Activated naive CD4-positive, alpha-beta T cell treated with anti-CD3 and anti-CD28 coated beads, Interleukin-2, amount 10 ng/mL, durations not matched to agents 7 days and 5 days (primary cell): ENCODE measurements at places on chromosomes 2 and 18.

- no peak for DNase-seq
- H3K27ac ChIP-seq, result no peak overlapping the region
- H3K36me3 ChIP-seq, result no peaks in the 10 kb centered on the region
- no peaks in the 10 kb centered on the region for H3K4me1 ChIP-seq
- peaks cover 4% of the 10 kb centered on the region for H3K27me3 ChIP-seq
- H3K4me3 ChIP-seq, result no peak overlapping the region
Measured at GRCh38 chr18:55605733-55606338, 17.8 kb upstream of the TCF4 start.

- no peaks in the 10 kb centered on the region for H3K27me3 ChIP-seq
- H3K4me1 ChIP-seq, result no peaks in the 10 kb centered on the region
- H3K36me3 ChIP-seq, result no peaks in the 10 kb centered on the region
- no peak for DNase-seq
- no peak overlapping the region for H3K27ac ChIP-seq
- H3K4me3 ChIP-seq, result no peak overlapping the region
Measured at GRCh38 chr18:28657961-28658360, 481.0 kb upstream of the CDH2 start.

DNA sequence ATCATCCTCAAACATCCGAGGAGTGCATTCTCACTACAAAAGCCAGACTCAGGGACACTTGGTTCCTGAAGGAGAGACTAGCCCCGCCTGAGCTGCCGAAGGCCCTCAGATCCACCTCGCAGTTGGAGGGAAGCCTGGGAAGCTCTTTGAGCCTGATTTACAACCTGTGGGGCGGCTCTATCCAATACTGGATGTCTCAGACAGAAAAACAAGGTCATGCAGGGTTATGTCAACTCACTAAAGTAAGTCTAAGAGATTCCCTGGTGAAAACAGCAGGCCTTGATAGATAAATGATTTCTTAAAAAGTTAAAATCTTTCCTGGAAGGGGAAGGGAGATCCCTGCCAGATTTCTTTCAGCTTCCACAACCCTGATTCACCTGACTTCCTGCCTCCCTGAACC is 284.3 kb downstream of the CYP26B1 start:
- no peaks in the 10 kb centered on the region for H3K36me3 ChIP-seq
- DNase-seq, result no peak
- no peak overlapping the region for H3K27ac ChIP-seq

GRCh38 chr2:212669761-212670160 is 131.2 kb upstream of the ERBB4 start:
- H3K4me1 ChIP-seq, result no peaks in the 10 kb centered on the region
- H3K36me3 ChIP-seq, result no peaks in the 10 kb centered on the region
- no peak for DNase-seq
- no peak overlapping the region for H3K27ac ChIP-seq
- no peak overlapping the region for H3K4me3 ChIP-seq
- no peaks in the 10 kb centered on the region for H3K27me3 ChIP-seq

GRCh38 chr2:75284345-75284744 is 85.0 kb upstream of the TACR1 start:
- no peak overlapping the region for H3K27ac ChIP-seq
- H3K27me3 ChIP-seq, result no peaks in the 10 kb centered on the region
- no peaks in the 10 kb centered on the region for H3K4me1 ChIP-seq
- DNase-seq, result no peak

GRCh38 chr18:43887491-43887890 is 610.2 kb upstream of the SYT4 start:
- H3K27me3 ChIP-seq, result no peaks in the 10 kb centered on the region
- H3K36me3 ChIP-seq, result no peaks in the 10 kb centered on the region
- DNase-seq, result no peak
- H3K4me3 ChIP-seq, result no peak overlapping the region
- H3K27ac ChIP-seq, result no peak overlapping the region
